Hindlimb muscle (tissue), 1 donor: ENCODE measurements at places on chromosomes 6 and 20.

DNA sequence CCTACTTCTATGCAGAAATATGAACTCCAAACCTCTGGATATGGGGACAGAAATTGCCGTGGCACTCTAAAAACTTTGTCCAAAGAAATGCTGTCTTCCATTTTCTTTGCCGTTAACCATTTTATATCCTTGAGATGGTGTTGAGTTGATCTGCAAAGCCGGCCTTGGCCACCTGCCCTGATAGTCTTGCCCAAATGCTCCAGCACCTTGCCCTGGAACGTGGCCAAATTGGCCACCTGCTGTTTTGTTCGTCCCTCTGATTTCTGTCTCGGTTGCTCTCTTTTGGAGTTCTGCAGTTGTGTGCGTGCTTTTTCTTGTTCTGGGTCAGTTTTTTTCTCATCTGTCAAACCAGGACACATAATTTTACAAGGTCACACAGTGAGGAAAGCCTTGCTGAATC, 239.7 kb upstream of the GMDS start:
- DNase-seq = no peak

DNA sequence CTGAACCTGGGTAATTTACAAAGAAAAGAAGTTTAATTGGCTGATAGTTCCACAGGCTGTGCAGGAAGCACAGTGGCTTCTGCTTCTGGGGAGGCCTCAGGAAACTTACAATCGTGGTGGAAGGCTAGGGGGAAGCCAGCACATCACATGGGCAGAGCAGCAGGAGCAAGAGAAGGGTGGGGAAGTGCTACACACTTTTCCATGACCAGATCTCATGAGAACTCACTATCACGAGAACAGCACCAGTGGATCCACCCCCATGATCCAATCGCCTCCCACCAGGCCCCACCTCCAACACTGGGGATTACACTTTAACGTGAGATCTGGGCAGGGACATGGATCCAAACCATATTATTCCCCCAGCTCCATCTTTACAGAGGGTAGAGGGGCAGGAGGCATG, 166.4 kb downstream of the NFATC2 start:
- DNase-seq = no peak

- no peak for DNase-seq
Observed at GRCh38 chr6:120198033-120198432, 848.5 kb upstream of the MAN1A1 start.

- DNase-seq = no peak
Observed at GRCh38 chr20:63005862-63006539, 763 bp downstream of the BHLHE23 start.

- DNase-seq = no peak
Observed at GRCh38 chr6:159324596-159324995, 155.4 kb downstream of the FNDC1 start.

- DNase-seq = peak; percentile 56
Observed at GRCh38 chr6:85482206-85482904, 32.5 kb downstream of the NT5E start.

- peak; percentile 9 for DNase-seq
Observed at GRCh38 chr20:10171864-10172751, 46.5 kb upstream of the SNAP25 start.

GRCh38 chr6:85662251-85662650, 19.6 kb upstream of the SYNCRIP start:
- DNase-seq = no peak

DNA sequence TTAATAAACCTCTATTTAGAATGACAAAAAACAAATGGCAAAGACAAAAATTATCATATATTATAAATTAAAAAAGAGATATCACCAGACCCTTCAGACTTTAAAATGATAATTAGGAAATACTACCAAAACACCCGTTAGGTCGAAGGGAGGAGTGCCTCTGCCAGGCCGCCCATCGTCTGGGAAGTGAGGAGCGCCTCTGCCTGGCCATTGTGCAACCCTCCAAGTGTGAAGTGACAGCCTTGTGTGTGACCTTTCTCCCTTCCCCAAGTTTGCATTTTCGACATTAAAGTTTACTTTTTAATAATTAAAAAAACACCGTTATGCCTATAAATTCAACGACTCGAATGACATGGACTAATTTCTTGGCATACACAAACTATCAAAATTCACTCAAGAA, 64.5 kb upstream of the TASP1 start:
- no peak for DNase-seq

- DNase-seq = no peak
Observed at GRCh38 chr6:75287424-75287823, 2.8 kb upstream of the TMEM30A start.

DNA sequence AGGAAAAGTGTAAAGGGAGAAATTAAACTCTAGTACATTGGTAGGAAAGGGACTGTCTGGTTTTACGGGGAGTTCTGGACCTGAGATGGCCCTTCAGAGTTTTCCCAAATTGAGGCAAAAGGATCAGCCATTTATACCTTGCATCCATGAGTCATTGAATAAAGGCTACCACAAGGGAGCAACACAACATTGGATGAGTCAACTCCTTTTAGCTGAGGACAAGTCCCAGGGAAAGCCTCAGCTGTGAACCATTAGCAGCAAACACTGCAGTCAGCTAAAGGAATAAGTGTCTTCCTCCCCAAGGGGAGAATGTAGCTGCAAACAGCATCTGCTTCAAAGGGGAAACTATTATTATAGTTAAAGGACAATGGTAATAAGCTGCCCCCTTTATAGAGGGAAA, 468.7 kb upstream of the ID4 start:
- DNase-seq = no peak

DNA sequence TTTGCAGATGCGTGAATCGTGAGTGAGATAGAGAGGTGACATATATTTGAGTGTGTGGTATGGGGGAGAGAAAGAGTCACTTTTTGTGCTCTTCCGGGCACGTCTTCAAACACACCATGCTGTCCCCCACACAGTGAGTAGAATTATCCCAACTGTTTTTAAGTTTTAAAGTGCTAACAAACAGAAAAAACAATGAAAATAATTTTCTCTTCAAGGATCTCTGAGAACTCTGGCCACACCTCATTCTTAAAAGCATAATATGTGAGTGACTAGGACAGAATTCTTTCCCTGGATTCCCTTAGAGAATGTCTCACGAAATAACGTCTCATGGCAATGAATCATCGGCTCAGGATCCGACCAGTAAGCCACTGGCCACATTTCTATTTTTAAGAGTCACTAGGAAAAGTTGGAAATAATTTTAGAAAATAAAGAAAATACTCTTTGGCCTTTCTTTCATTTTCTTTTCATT, 235.7 kb upstream of the ZNF217 start:
- DNase-seq = peak; percentile 33

DNA sequence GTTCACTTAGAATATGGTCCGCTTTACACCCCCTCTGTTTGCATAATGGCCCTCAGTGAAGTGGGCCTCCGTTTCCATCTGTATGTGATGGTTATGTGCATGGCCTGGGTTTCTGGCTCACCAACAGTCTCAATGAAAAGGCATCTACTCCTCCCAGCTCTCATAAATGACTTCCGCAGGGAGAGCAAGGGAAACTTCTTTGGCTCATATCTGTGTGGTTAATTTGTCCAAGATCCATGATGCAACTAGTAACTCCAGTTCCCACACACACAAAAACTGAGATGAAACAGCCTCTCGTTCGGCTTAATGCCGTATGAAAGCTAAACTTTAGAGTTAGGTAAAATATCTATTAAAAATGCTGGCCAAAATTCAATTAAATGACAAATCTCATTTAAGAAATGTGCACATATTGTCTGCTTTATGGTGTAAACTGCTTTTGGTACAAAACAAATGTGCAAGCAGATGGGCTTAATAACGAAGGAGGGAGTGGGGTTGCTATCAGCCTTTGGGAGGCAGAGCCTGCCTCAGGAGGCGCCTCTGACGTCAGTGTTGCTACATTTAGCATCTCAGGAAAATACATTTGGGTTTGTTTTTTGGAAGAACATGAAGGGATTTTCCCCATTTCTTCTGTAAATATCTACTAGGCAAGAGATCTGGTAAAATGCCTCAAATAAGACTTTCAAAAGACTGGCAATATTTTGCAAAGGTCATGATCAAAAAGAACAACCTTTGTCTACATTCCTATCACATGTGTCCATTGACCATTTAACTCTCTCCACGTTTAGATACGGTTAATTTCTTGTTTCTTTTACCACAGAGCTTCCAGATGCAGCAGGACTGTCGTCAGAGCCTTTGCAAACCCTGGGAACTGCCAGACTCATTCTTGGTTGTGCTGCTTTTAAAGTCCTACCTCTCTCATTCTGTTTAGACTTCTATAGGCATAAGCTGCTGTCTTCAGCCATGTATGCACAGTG, 96.8 kb downstream of the ARMC2 start:
- DNase-seq = peak; percentile 82

GRCh38 chr6:37150314-37150713, 19.6 kb upstream of the PIM1 start:
- DNase-seq = no peak

DNA sequence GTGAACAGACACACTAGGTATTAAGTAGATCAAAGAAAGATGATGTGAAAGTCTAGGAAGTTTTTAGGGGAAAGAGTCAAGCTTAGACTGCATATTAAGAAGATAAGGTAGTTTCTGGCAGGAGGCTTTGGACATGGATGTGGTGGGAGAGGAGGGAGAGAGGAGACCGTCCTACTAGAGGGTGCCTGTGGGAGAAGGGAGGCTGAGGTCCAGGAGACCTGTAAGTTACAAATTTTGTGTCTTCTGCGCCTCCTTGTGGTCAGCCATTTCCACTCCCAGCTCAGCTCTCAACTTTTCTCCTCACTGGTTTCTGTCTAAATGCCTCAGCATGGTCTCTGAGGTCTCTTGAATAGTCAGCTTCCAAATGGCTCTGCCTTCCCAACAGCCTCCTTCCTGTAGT, 193.5 kb downstream of the UNC5CL start:
- DNase-seq = peak; percentile 19

DNA sequence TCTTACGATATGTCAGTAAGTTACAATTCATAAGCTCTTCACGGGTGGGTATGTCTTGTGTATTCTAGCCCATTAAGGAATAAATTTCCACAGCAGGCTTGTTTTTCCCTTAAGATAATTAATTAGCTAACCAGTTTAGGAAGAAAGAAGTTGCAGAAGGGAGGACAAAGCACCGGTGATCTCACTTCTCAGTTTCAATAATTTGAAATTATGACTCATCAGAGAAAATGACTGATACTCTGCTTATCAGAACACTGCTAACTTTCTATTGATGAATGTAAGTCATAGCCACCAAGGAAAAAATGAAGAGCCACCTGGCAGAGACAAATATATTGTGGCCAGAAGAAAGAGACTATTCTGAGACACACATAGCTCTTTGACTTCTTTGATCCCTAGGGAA, 35.0 kb upstream of the ENTPD6 start:
- DNase-seq = no peak

GRCh38 chr20:53869466-53870258, 200.7 kb downstream of the BCAS1 start:
- peak; percentile 63 for DNase-seq

- no peak for DNase-seq
Observed at GRCh38 chr6:36926708-36927513, 27.6 kb upstream of the PI16 start.
